Adipocyte (in vitro differentiated cells): ENCODE measurements at places on chromosomes 2 and 18.

- DNase-seq = no peak
These were observed 101.4 kb downstream of the MTX2 start for GRCh38 chr2:176370467-176371171.

DNA sequence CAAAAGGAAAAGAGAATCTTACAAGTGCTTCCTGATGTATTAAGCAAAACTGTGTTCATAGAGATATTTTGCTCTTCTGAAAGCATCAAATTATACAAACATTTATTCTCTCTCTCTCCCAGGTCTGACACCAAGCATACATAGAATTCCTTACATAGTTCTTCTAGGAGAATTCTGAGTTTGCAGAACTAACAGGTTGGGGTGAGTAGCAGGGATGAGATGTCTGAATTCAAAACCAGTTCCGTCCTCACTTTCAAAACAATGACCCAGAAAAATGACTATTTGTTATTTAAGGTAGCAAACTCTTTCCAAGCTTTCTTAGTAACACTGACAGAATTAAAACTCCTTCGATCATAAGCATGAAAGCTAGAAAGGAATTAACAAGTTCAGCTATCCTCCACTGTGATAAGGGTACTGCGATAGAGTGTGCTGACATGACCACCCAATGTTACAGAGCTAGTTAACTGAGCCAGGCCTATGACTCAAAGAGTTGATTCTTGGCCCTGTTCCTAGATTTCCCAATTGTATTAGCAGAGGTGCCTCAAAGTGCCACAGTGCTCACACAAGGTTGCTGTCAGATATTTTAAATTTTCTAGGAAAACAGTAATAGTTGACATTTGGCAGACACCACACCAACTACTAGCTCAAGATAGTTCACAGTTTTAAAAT is 85.8 kb upstream of the SETBP1 start:
- peak; percentile 91 for DNase-seq

GRCh38 chr2:72011791-72012190 is 135.9 kb downstream of the CYP26B1 start:
- no peak for DNase-seq

DNA sequence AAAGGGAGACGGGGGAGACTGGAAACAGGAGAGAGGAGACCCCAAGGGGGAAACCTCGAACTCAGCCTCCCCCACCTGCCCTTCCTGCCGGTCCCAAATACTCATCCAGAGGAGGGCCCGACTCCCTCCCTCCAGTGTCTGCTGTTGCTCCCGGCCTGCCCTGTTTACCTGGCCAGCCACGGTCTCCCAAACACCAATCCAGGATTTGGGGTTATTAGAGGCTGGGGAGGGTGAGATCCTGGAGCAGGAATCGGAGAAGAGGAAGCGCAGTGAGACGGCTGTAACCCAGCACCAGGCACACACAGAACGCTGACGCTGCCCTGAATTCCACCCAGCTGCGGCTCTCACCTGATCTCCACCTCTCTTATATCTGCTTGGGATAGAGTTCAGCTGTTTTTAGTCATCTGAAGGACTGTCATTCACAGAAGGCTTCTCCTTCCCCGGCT is 213.0 kb downstream of the TNS1 start:
- DNase-seq = no peak

GRCh38 chr2:240873805-240874714 is 5.4 kb downstream of the AGXT start:
- DNase-seq = no peak

DNA sequence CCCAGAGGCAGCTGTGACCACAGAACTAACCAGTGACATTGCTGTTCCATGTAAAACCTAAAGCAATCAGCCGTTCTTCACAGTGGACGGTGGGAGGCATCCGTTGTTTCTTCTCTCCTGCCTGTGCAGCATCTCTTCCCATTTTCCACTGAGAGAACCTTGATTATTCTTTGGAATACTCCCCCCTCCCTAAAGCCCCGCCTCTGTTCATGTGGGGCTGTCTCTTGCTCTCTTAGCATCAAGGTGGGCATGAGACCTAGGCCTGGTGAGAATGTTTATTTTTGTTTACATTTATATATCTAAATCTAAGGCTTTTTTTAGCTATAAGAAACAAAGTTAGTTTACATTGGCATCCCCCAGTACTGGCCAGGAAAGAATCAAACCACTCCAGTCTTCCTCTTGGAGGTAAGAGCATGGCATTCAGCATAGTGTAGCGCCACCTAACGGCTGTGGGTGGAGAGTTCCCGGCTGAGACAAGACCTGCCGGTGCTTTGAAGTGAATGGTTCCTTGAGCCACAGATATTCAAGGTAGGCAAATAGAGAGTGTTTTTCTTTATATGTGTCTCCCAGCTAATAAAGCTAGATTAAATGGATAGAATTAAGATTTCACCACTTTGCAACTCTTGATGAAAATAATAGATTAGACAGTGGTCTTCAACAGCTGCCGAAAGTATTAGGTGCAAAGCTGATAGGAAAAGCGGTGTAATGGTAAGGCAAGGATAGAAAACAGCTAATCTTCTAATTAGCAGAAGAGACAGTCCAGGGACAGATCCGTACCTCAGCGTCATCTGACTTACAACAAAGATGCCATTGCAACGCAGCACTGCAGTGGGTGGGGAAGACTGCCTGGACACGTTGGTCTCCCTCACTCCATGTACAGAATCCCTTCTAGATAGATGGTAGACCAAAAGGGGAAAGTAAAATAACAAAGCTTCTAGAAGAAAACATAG is 219.6 kb upstream of the RAB12 start:
- DNase-seq = peak; percentile 80

DNA sequence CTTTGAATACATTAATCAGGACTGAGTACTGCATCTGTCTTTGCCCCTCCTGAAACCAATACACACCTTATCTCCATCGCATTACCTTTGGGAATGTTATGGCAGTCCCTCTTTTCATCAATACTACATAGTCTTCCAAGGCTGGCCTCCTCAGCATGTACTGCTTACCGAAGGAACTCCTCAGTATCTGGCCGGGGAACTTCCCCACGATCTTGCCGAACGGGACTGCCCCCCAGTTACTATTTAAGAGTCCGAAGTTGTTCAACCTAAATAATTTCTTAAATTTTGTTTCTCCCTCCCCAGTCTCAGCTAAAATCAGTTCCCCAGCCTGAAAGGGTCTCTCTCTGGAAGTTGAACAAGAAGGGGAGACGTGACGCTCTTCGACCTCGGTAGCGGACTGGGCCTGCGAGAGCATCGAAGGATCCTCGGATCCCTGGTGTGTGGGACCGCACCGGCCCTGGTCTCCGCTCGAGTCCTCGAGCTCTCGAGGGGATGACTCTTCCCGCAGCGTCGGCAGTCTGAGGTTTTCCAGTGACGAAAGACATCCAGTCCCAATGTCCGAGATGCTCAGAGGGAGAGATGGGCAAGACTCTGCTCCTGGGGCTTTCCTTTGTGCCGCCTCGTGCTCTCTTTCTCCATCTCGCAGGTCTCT is 489 bp downstream of the TRMT61B start:
- DNase-seq = peak; percentile 64

GRCh38 chr2:177673602-177674595 is 281.3 kb downstream of the AGPS start:
- DNase-seq = no peak

DNA sequence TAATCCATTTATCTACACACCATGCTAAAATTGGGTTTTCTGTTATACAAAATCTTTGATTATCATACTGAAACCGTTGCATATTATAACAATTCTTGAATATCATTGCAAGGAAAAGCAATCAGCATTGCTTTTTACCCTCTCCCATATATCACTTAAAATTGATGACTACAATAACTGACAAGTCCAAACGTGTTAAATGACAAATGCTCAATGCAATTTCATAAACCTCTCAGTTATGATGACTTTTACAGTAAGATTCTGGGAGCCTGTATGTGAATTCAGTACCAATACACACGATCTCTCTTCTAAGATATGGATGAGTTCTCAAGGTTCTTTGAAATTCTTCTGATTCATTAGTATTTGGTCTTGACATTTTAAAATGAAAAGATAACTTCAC is 368.5 kb upstream of the TRIB2 start:
- DNase-seq = no peak

GRCh38 chr2:153403940-153404339 is 74.6 kb downstream of the RPRM start:
- no peak for DNase-seq

- peak; percentile 22 for DNase-seq
These were observed 83.6 kb upstream of the PIK3C3 start for GRCh38 chr18:41871229-41872000.

GRCh38 chr18:78492813-78493371 is 486.7 kb upstream of the SALL3 start:
- no peak for DNase-seq

DNA sequence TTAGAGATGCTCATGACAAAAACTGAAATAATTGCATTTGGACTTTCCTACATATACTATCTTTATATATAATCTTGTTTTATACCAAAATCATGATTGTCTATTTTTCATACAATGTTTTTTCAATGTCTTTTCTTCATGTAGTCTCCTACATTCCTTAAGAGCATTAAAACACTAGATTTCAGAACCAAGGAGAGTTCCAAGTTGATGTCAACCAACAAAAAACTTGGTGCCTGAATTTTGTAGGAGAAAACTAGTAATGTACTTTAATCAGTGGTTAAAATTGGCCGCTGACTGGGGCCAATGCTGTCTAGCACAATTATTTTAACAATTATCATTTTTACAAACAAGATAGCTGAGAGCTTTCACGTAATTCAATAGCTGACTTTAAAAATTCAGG is 678.8 kb downstream of the DCC start:
- DNase-seq = peak; percentile 41

- DNase-seq = no peak
These were observed 27.2 kb upstream of the SATB2 start for GRCh38 chr2:199484927-199485326.

DNA sequence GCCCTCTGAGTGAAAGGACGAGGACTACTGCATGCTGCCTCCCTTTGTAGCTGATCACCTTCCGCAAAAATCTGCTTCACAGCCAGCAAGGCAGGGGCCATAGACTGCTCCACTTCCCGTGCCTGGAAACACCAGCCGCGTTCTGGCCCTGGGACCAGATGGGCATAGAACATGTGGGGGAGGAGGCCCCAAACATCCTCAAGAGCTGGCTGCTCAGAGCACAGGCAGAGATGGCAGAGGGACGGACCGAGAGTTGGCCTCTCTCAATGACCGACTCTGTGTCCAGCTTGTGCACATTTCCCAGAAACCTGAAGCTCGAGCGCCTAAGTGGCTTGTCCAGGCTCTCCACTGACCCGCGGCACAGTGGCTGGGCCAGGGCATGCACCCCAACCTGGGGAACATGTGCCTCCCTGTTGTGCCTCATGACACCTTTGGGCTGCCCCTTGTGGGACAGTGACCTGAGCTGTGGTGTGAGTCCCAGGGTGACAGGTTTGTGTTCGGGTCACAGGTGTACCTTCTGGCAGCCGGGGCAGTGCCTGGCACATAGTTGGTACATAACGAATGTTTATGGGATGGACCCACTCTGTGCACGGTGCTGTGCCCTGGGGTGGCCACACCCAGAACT is 9.1 kb downstream of the KCNF1 start:
- DNase-seq = no peak

DNA sequence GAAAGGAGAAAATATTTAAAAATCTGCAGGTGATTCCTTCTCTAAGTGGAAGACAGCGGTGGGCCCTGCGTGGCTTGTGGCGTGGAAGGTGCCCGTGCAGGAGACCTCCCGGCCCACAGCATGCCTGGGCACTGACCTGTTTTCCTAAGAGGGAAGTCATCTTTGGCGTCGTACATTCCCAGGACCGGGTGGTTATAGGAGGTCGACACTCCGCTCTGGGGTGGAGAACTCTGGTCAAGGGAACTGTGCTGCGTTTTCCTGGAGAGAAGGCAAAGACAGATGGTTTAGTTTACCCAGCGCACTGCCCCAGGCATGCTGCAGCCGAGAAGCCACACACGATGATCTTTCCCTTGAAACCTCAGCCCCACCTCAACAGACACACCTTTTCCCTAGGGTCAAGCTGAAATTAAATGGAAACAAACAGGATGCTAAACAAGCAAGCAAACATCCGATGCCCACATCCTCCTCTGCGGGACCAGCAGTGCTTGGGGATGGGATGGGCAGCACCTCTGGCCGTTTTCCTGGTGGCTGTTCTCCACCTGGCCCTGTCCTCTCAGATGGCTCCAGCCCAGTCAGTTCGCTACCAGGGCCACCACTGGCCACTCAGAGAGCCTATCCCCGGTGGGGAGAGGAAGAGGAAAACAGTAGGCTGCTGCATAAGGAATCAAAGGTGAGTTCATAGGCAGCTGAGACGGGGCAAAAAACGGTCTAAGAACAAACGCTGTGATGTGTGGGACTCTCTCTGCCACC is 244.1 kb downstream of the HDAC4 start:
- no peak for DNase-seq

DNA sequence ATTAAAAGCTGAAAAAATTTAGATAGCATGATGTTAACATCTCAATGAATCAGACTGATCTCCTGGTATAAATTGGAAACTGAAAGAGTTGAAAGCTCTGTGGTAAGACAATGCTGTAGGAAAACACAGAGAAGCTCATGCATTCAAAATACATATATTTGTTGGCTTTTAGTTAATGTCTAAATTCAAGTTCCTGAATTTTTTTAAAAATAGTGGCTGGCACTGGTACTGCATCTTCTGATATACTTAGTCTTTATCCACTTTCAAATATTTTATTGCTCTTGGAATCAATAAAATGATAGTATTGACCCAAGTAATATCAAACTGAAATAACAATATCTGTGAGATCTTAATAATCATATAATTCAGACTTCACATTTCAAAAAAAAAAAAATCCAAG is 151.4 kb upstream of the FIGN start:
- DNase-seq = peak; percentile 16
